ENCODE measurements at places on chromosomes 16 and 17.

DNA sequence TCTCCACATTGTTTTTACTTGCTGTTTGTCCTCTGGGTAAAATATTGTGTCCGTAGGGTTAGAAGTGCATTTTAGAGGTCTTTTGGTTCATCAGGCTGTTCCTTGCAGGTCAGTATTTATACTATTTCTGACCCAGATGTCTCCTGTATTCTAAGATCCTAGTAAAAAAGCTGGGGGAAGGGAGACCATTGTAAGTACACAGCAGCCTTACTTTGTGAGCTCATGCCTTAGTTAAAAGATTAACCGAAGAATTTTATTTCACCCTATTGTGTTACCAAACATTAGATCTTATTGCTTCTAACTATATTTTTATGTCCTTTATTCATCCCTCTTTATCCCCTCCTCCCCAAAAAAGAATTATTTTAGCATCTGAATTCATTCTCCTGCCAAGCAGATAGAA lies 444.1 kb upstream of the RBFOX1 start:
- DNase-seq, result no peak

DNA sequence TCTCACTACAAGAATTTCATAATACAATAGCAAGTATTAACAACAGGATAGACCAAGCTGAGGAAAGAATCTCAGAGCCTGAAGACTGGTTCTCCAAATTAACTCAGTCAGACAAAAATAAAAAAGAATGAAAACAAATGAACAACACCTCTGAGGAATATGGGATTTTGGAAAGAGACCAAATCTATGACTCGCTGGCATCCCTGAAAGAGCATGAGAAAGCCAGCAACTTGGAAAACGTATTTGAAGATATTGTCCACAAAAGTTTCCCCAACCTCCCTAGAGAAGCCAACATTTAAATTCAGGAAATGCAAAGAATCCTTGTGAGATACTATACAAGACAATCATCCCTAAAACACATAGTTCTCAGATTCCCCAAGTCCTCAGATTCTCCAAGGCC lies 20.9 kb downstream of the NLRP1 start:
- DNase-seq, result no peak

DNA sequence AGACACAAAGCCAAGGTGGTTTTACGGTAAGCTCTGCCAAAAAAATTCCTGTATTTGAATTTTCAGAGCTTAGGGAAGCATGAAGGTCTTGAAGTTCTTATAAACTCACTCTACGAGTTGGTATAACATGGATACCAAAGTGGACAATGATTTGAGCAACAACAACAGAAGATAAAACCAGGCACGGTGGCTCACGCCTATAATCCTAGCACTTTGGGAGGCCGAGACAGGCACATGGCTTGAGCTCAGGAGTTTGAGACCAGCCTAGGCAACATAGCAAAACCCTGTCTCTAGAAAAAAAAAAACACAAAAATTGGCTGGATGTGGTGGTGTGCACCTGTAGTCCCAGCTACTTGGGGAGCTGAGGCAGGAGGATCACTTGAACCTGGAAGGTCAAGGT lies 12.9 kb upstream of the TOB1 start:
- DNase-seq, result no peak

GRCh38 chr17:69581061-69581961 lies 166.8 kb downstream of the MAP2K6 start:
- DNase-seq, result no peak

- no peak for DNase-seq
Measured at GRCh38 chr17:62626719-62627218, 701 bp upstream of the MRC2 start.
